ENCODE measurements at places on chromosomes 4 and X. TPM values are rescaled to one million over a fixed set of nuclear protein-coding genes. Genes with fewer than 3 reads are reported as not detected.

DNA sequence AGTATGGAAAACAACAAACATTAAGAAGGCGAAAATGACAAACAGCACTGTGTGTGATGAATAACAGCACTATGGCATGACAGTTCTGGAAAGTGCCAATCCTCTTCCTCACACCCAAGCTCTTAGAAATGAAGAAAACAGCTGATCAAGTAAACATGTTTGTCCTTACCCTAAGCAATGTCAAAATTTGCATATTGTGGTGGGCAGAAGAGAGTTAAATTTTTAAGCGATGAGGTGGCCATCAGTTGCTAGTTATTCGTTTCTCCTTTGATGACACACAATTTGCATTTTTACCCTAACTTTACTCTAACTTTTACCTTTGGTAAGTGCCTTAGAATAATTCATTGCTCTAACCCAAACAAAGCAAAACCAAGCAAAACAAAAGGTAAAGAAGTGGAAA lies 8.8 kb downstream of the PROM1 start:
- no peak for DNase-seq
- no peaks in the 10 kb centered on the region for H3K36me3 ChIP-seq
- H3K4me1 ChIP-seq, result no peaks in the 10 kb centered on the region
- H3K27me3 ChIP-seq, result no peaks in the 10 kb centered on the region
- H3K4me3 ChIP-seq, result no peak overlapping the region

GRCh38 chrX:53082773-53083616 lies 828 bp downstream of the TSPYL2 start:
- peak; percentile 22 for DNase-seq
- peaks cover 19% of the 10 kb centered on the region for H3K4me1 ChIP-seq

DNA sequence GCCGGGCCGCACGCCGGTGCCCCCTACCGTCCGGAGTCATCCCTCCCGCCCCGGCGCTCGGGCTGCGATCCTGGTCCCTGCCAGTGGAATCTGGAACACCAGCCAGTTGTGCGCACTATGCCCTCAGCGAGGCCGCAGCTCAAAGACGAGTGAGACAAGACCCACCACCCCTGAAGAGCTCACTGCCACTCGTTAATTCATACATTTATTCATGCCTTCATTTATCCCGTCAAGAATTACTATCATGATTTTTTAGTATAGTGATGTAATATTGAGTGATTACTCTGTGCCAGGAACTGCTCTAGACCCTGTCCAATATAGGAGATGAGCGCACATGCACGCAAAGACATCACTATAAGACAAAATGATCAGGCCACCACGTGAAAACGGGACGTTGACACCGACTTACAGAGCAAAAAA lies 247 bp upstream of the PPA2 start:
- peak overlapping the region; percentile 100 for H3K27ac ChIP-seq
- peak overlapping the region; percentile 100 for H3K4me3 ChIP-seq
- no peak for DNase-seq
- H3K4me1 ChIP-seq, result peaks cover 14% of the 10 kb centered on the region
- no peaks in the 10 kb centered on the region for H3K27me3 ChIP-seq
- H3K36me3 ChIP-seq, result no peaks in the 10 kb centered on the region

DNA sequence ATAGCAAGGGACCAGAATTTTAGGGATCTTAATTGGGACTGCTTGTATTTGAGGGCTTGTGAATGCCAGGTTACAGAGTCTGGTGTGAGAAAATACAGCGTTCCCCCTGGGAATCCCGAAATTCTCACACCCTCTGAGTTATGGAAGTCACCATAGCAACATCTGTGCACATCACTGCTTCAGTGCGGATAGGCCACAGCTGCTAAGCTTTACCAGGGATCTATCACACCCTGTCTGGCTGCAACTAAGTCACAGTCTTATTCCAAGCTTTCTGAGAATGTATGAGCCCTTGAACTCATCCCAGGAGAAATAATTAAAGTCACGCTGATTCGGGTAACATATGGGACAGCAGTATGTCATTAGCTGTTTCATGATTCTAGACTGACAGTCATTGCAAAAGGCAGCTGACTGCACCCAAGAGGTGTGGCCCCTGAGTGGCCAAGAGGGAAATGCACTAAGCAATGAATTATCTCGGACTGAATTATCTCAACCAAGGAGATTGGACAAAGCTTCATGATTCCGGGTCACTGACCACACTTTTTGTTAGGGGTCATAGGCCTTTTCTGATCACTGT lies 46.7 kb upstream of the BTC start:
- no peaks in the 10 kb centered on the region for H3K36me3 ChIP-seq
- H3K27ac ChIP-seq, result no peak overlapping the region
- H3K27me3 ChIP-seq, result no peaks in the 10 kb centered on the region
- no peak for DNase-seq

DNA sequence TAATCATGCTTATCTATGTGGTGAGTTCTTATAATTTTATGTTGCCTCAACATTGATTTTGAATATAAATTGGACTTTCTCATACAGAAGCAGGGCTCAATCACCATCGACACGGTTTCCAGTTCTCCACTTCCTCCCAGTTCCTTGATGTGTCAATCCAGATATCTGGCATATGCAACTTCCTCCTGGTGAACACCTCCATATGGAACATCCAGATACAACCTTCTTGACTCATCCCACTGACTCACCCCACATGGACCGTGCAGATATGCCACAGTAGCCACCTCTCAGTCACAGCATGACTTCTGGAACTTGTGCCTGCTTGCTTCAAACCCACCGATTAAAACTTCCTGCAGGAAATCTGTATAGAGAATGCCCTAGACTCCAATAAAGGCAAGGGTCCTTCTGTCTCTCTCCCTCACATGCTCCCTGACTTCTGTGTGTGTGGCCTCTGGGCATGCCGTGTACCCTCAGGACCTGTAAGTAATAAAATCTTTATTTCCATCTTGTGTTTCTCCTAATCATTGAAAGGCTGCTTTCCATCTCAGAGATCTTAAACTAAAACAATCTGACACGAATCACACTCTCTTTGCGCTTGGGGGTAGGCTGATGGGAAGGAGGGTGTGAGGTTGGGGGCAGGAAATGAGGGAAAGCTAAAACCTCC lies 67.0 kb downstream of the HTRA3 start:
- no peaks in the 10 kb centered on the region for H3K27me3 ChIP-seq
- no peak for DNase-seq
- no peaks in the 10 kb centered on the region for H3K4me1 ChIP-seq
- H3K4me3 ChIP-seq, result no peak overlapping the region
- H3K36me3 ChIP-seq, result no peaks in the 10 kb centered on the region

DNA sequence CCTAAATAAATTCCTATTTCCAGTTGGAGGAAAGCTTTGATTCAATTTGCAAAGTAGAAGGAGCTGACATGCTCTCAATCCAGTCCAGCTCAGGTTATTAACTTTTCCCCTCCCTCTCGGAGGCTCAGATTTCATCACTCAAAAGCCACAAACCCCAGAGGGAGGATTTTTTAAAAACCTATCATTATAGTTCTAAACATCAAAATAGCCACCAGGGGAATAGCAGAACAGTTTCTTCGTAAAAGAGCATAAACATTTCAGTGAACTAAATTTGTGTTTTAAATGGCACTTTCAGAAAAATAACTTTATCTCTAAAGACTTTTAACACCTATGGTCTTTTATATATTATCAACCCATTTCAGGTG lies 8.8 kb downstream of the GPRIN3 start:
- peak overlapping the region; percentile 87 for H3K27ac ChIP-seq
- H3K4me3 ChIP-seq, result peak overlapping the region; percentile 29
- no peaks in the 10 kb centered on the region for H3K27me3 ChIP-seq
- peaks cover 41% of the 10 kb centered on the region for H3K4me1 ChIP-seq

- H3K27me3 ChIP-seq, result no peaks in the 10 kb centered on the region
- H3K4me1 ChIP-seq, result no peaks in the 10 kb centered on the region
- no peak overlapping the region for H3K27ac ChIP-seq
- no peak overlapping the region for H3K4me3 ChIP-seq
- H3K36me3 ChIP-seq, result no peaks in the 10 kb centered on the region
- no peak for DNase-seq
Measured at GRCh38 chr4:182600856-182601255, 316.3 kb downstream of the DCTD start.

DNA sequence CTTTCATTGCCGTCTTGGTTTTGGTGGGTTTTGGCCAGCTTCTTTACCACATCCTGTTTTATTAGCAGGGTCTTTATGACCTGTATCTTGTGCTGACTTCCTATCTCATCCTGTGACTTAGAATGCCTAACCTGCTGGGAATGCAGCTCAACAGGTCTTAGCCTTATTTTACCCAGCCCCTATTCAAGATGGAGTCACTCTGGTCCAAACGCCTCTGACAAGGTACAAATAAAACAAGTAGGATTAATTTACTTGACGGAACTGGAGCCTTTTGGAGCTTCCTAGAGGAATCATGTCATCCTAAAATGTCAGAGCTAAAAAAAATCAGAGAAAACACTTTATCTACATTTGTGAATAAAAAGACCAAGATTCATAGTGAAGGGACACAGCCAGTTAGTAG lies 66.2 kb upstream of the ATXN3L start:
- no peaks in the 10 kb centered on the region for H3K36me3 ChIP-seq
- H3K27me3 ChIP-seq, result no peaks in the 10 kb centered on the region
- no peak for DNase-seq
- no peak overlapping the region for H3K27ac ChIP-seq

DNA sequence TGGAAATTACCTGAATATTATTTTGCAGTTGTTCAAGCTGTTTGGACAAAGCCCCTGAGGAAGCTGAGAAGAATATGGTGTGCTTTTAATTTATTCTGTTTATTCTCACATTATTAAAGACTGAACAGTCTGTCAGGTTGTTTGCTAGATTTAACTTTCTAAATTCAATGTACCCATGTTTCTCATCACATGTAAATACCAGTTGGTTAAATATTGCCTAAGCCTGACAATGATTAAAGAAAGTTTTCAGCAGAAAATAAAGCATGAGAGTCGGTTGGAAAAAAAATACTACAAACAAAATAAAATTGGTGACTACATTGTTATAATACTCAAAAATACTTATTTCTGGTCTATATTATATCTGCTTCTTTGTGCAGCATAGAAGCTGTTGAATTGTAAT lies 1974.7 kb downstream of the ARAP2 start:
- H3K4me1 ChIP-seq, result no peaks in the 10 kb centered on the region
- H3K4me3 ChIP-seq, result no peak overlapping the region
- no peak overlapping the region for H3K27ac ChIP-seq
- H3K27me3 ChIP-seq, result no peaks in the 10 kb centered on the region
- no peaks in the 10 kb centered on the region for H3K36me3 ChIP-seq
- no peak for DNase-seq

- H3K36me3 ChIP-seq, result no peaks in the 10 kb centered on the region
- H3K4me1 ChIP-seq, result peaks cover 18% of the 10 kb centered on the region
- no peak overlapping the region for H3K27ac ChIP-seq
- no peaks in the 10 kb centered on the region for H3K27me3 ChIP-seq
- DNase-seq, result peak; percentile 17
- peak overlapping the region; percentile 28 for H3K4me3 ChIP-seq
Measured at GRCh38 chrX:10015723-10016518, 48.8 kb downstream of the CLDN34 start.

DNA sequence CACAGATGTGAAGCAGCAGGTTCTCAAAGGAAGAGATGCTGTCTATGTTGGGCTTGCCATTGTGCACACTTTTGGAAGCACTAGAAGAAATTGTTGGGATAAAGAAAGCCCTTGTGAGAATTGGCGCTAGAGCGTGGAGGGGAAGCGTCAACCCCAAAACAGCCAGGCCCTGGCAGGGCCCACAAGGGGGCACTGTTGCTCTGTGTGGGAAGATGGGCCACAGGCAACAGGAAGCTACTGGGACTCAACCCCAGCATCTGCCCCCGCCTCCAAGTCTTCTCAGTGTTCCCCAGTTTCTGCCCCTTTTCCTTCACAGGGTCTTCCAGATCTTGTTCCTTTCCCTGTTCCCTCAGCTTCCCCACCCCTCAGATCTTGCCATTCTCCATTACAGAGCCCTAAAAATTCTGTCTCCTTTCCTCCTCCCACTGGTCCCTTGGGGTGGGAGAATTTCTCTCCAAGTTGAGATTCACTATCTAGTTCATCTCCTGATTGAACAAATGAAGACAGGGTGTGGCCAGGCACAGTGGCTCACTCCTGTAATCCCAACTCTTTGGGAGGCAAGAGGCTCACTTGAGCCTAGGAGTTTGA lies 85.5 kb downstream of the STARD8 start:
- H3K27ac ChIP-seq, result no peak overlapping the region
- no peaks in the 10 kb centered on the region for H3K4me1 ChIP-seq
- DNase-seq, result peak; percentile 37
- no peaks in the 10 kb centered on the region for H3K27me3 ChIP-seq
- H3K36me3 ChIP-seq, result no peaks in the 10 kb centered on the region

- H3K36me3 ChIP-seq, result no peaks in the 10 kb centered on the region
- no peaks in the 10 kb centered on the region for H3K4me1 ChIP-seq
- no peak for DNase-seq
Measured at GRCh38 chrX:42175843-42176242, 252.5 kb upstream of the CASK start.

GRCh38 chrX:30582664-30583063 lies 5.1 kb upstream of the TASL start:
- no peaks in the 10 kb centered on the region for H3K36me3 ChIP-seq
- no peak overlapping the region for H3K4me3 ChIP-seq
- no peak for DNase-seq
- no peak overlapping the region for H3K27ac ChIP-seq

DNA sequence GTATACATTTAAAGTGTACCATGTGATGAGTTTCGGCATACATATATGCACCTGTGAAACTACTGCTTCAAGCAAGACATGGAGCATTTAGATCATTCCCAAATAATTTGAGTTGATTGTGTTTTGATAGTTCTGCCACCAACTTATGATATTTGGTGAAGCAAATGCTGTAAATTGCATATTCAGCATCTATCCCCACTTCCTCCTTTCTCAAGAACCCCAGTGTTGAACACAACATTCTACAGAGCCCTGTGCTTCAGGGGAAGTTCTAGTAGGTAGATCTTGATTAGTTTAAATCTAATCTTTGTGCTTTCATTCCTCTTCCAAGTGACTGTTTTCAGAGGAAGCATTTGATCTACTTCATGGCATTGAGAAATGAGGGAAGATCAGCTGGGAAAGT lies 5.4 kb upstream of the SHROOM3 start:
- H3K27me3 ChIP-seq, result no peaks in the 10 kb centered on the region
- no peak overlapping the region for H3K27ac ChIP-seq
- H3K4me1 ChIP-seq, result no peaks in the 10 kb centered on the region

GRCh38 chrX:43656005-43656494 lies at the start of gene MAOA:
Gene MAOA, plus strand, starts transcription at chrX:43656299. Its CDS starts 43 bp downstream, at chrX:43656342.
- H3K4me1 ChIP-seq, result peaks cover 15% of the 10 kb centered on the region
- H3K27ac ChIP-seq, result no peak within 1 kb of the TSS
- peaks cover 6% of the 10 kb centered on the region for H3K27me3 ChIP-seq
- H3K36me3 ChIP-seq, result no peaks in the 10 kb centered on the region
- peak within 1 kb of the TSS; percentile 60 for H3K4me3 ChIP-seq

- H3K4me3 ChIP-seq, result no peak overlapping the region
- H3K36me3 ChIP-seq, result no peaks in the 10 kb centered on the region
- no peak for DNase-seq
- no peak overlapping the region for H3K27ac ChIP-seq
- H3K27me3 ChIP-seq, result no peaks in the 10 kb centered on the region
Measured at GRCh38 chr4:129905256-129905655, 809.3 kb downstream of the C4orf33 start.

Gene PAGE2B
- not detected for total RNA-seq

Gene ADAM29
- total RNA-seq, result not detected

Gene STOX2
- not detected for total RNA-seq

Gene SERPINA7
- not detected for total RNA-seq

Gene SMR3B
- not detected for total RNA-seq

Gene SSX4
- not detected for total RNA-seq

Gene NAT8L
- not detected for total RNA-seq

Data from natural killer cell (primary cell).